Activated CD4-positive, alpha-beta memory T cell treated with anti-CD3 and anti-CD28 coated beads for 36 hours (primary cell): ENCODE measurements at places on chromosomes 16 and 17. TPM values are rescaled to one million over a fixed set of nuclear protein-coding genes. Genes with fewer than 3 reads are reported as not detected.

Gene SCIMP
- not detected for total RNA-seq

Gene HOXB7
- 0.36 TPM for total RNA-seq

Gene BIRC5
- 87.4 TPM for total RNA-seq

Gene LIMD2
- total RNA-seq = 150 TPM

Gene PRAC1
- not detected for total RNA-seq

Gene JPH3
- total RNA-seq = 0.12 TPM

Gene CD19
- total RNA-seq = not detected

Gene MEIOB
- not detected for total RNA-seq

Gene SLC39A11
- total RNA-seq = 14.9 TPM

Gene CACNG4
- not detected for total RNA-seq

Gene ATP2A1
- 3.3 TPM for total RNA-seq

Gene MPV17L
- not detected for total RNA-seq

Gene GNAO1
- 1.3 TPM for total RNA-seq

Gene SKAP1
- 71.7 TPM for total RNA-seq

Gene KRTAP4-5
- total RNA-seq = not detected

Gene SLC6A2
- total RNA-seq = not detected

Gene TP53TG3D
- not detected for total RNA-seq

Gene ARHGAP27
- total RNA-seq = 44.3 TPM

Gene PRAC2
- not detected for total RNA-seq

Gene CCL5
- total RNA-seq = 133 TPM

Gene PLA2G10
- total RNA-seq = not detected

Gene BEAN1
- not detected for total RNA-seq

Gene KRTAP9-8
- total RNA-seq = not detected

Gene ACSM2A
- total RNA-seq = not detected

Gene TEKT5
- not detected for total RNA-seq

Gene ZDHHC1
- total RNA-seq = 0.57 TPM

Gene CDC42EP4
- total RNA-seq = 1.6 TPM

Gene CCL4
- 917 TPM for total RNA-seq

Gene KCNH6
- total RNA-seq = not detected

Gene CDK5R1
- total RNA-seq = 13.1 TPM

Gene C1QTNF1
- total RNA-seq = 0.31 TPM

Gene SDR42E1
- total RNA-seq = 4.9 TPM

Gene VTN
- not detected for total RNA-seq

Gene TMEM170A
- total RNA-seq = 24.3 TPM

Gene PRM1
- total RNA-seq = not detected

Gene USP6
- total RNA-seq = 0.05 TPM

Gene ADAD2
- total RNA-seq = not detected

Gene SLC12A3
- total RNA-seq = not detected

Gene HS3ST3A1
- 1.8 TPM for total RNA-seq

Gene MYL11
- total RNA-seq = 1.6 TPM

Gene CLEC3A
- total RNA-seq = not detected

Gene GPR142
- not detected for total RNA-seq

Gene SYT17
- total RNA-seq = 0.10 TPM

Gene CBFB
- 155 TPM for total RNA-seq

Gene GGT6
- not detected for total RNA-seq

Gene MAP3K14
- total RNA-seq = 62.9 TPM

Gene ITGA2B
- total RNA-seq = 1.4 TPM

Gene EVI2A
- 24.5 TPM for total RNA-seq

Gene MT3
- 3.1 TPM for total RNA-seq

Gene ARL5C
- total RNA-seq = not detected

Gene TBC1D3
- not detected for total RNA-seq

Gene CRYBA1
- total RNA-seq = not detected
